Inflammatory macrophage treated with lipopolysaccharide for 1 hour (primary cell): ENCODE measurements at places on chromosomes 16 and 17.

GRCh38 chr17:73711184-73711583 is 66.9 kb upstream of the SDK2 start:
- no peak for DNase-seq

GRCh38 chr16:1950559-1950958 is 3.9 kb downstream of the RPL3L start:
- no peak for DNase-seq

DNA sequence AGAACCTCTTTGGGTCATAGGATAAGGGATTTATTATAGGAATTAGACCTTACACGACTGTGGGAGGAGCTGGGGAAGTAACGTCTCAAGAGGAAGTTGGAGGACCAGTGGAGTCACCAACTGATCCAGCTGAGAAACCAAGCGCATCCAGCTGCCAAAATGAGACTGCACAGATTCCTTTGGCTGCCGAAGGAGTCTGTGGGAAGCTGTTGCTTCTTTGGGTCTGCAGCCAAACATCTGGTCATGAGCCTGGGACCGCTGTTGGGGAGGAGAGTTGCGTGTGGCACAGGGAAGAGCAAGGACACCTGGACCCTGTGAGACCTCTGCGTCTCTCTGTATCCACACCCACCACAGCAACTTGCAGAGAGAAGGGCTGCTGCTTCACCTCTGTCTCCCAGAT is 2.4 kb upstream of the NACA2 start:
- DNase-seq = no peak

DNA sequence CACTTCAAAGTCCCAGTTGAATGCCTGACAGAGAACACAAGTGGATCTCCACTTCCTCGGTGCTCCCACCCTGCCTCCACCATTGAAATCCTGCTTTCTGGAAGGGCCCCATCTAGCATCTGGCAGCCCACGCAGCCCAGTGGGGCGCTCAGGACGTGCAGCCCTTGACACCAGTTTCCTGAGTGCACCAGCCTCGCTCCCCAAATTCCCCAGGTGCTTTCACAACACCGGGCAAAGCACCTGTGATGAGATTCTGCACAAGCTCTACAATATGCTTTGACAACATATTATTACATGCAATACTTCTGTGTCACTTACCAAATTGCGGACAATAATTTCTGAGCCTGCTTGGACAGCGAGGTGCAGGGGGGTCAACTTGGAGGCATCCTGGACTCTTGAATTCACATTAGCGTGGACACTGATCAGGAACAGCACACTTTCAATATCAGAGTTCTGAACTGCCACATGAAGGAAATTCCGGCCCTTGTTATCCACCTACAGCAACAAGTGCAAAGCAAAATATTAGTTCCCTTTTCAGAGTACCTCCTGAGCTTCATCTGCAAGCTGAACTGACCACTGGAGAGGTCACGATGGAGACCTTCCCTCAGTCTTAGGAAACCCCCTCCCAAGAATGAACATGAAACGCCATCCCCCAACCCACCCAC is 33.9 kb downstream of the CYB5D2 start:
- DNase-seq = no peak

DNA sequence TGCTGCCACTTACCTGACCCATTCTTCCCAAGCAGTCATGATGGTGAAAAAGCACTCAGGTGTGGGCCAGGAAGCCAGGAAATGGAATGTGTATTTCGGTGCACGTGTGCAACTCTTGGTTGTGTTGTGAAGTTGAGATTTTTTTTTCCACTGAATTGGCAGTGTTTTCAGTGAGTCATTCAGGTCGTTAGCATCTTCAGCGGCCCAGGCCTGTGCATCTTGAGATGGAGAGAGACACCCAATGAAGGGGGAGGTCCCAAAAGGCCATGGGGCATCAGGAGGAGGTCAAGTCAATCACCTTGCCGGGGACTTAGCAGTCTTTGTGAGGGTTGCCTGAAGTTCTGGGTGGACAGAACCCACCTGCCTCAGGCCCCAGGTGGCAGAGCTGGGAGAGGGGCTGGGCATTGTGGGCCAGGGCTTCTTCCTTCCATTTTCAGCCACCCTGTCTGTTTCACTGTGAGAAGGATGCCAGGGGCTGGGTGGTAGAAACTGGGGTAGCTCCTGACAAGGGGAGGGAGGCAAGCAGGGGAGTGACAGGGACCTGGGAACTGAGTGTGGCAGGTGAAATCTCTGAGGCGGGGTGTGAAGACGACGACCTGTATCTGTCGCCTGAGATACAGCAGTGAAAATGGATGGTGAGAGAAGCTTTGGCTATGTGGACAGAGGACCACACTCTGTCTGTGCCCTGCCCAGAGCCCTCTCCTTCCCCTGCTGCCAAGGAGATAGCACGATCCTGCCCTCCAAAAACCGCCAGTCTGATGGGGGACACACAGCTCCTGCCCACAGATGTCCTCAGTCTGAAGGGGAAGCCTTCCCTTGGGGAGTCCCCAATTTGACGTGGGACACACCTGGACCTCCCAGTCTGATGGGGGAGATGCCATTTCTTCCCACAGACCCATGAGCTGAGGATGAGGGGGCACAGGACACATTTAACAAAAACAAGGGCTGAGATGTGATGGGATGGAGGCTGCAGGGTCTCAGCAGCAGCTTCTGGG is 11.9 kb downstream of the TBKBP1 start:
- DNase-seq = no peak
